Hepatocyte (in vitro differentiated cells): ENCODE measurements at places on chromosomes 7 and 10. TPM values are rescaled to one million over a fixed set of nuclear protein-coding genes. Genes with fewer than 3 reads are reported as not detected.

GRCh38 chr7:131618391-131618790 lies 62.0 kb upstream of the PODXL start:
- H3K27ac ChIP-seq = no peak overlapping the region
- H3K4me1 ChIP-seq = peaks cover 27% of the 10 kb centered on the region
- no peaks in the 10 kb centered on the region for H3K36me3 ChIP-seq
- no peak for DNase-seq
- H3K27me3 ChIP-seq = no peaks in the 10 kb centered on the region

- no peaks in the 10 kb centered on the region for H3K36me3 ChIP-seq
- H3K27ac ChIP-seq = no peak overlapping the region
- no peaks in the 10 kb centered on the region for H3K27me3 ChIP-seq
- DNase-seq = no peak
These were observed 222.5 kb downstream of the PHF14 start for GRCh38 chr7:11196143-11196542.

- no peaks in the 10 kb centered on the region for H3K27me3 ChIP-seq
- peak; percentile 90 for DNase-seq
- H3K27ac ChIP-seq = peak within 1 kb of the TSS; percentile 88
- peaks cover 14% of the 10 kb centered on the region for H3K4me1 ChIP-seq
- H3K36me3 ChIP-seq = no peaks in the 10 kb centered on the region
These were observed at the start of gene CALD1 for GRCh38 chr7:134778941-134779740. TSS of gene CALD1 (plus strand) at chr7:134779634. CDS start at chr7:134867734, 88,100 bp downstream.

- H3K27ac ChIP-seq = no peak overlapping the region
- peak; percentile 84 for DNase-seq
- H3K36me3 ChIP-seq = no peaks in the 10 kb centered on the region
- no peak overlapping the region for H3K4me3 ChIP-seq
- H3K4me1 ChIP-seq = peaks cover 39% of the 10 kb centered on the region
These were observed 34.4 kb upstream of the SLF2 start for GRCh38 chr10:100878291-100878910.

GRCh38 chr7:38681882-38682281 lies 50.7 kb upstream of the AMPH start:
- DNase-seq = no peak
- H3K4me3 ChIP-seq = no peak overlapping the region
- no peaks in the 10 kb centered on the region for H3K36me3 ChIP-seq
- H3K27me3 ChIP-seq = no peaks in the 10 kb centered on the region
- no peak overlapping the region for H3K27ac ChIP-seq
- no peaks in the 10 kb centered on the region for H3K4me1 ChIP-seq

- no peaks in the 10 kb centered on the region for H3K27me3 ChIP-seq
- no peaks in the 10 kb centered on the region for H3K36me3 ChIP-seq
- no peak for DNase-seq
- no peak overlapping the region for H3K4me3 ChIP-seq
These were observed 248.5 kb downstream of the SFMBT2 start for GRCh38 chr10:7162331-7162730.

DNA sequence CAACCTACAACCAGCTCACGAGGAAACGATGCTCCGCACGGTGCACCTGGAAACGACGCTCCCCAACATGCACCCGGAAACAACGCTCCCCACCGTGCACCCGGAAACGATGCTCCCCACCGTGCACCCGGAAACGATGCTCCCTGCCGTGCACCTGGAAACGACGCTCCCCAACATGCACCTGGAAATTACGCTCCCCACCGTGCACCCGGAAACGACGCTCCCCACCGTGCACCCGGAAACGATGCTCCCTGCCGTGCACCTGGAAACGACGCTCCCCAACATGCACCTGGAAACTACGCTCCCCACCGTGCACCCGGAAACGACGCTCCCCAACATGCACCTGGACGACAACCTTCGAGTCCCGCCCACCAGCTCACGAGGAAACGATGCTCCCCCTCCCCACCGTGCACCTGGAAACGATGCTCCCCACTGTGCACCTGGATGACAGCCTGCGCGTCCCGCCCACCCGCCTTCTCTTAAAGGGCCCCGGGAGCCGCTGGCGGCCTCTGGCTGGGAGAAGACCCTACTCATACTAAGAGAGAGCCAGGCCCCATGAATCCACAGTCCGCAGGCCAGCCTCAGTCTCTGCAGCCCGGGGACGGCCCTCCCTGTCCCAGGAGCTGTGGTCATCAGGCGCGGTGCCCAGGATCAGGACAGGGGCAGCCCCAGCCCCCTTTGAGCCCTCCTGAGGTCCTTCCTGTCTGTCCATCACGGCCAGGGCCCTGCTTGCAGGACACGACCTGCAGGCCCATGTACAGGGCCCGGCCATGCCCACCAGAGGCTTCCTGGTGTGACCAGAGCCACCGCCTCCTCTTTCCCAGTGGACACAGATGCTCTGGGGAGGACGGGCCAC lies 98.3 kb downstream of the PDGFA start:
- no peaks in the 10 kb centered on the region for H3K4me1 ChIP-seq
- H3K36me3 ChIP-seq = no peaks in the 10 kb centered on the region
- DNase-seq = no peak

DNA sequence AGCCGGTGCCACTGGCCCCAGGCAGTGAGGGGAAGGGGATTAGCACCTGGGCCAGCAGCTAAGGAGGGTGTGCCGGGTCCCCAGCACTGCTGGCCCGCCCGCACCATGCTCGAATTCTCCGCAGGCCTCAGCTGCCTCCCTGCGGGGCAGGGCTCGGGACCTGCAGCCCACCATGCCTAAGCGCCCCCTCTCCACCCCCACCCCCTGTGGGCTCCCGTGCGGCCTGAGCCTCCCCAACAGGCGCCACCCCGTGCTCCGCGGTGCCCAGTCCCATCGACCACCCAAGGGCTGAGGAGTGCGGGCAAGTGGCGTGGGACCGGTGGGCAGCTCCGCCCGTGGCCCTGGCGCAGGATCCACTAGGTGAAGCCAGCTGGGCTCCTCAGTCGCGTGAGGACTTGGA lies 144.8 kb upstream of the CDCA7L start:
- no peak for DNase-seq
- H3K27me3 ChIP-seq = no peaks in the 10 kb centered on the region
- no peak overlapping the region for H3K27ac ChIP-seq
- H3K4me1 ChIP-seq = no peaks in the 10 kb centered on the region

DNA sequence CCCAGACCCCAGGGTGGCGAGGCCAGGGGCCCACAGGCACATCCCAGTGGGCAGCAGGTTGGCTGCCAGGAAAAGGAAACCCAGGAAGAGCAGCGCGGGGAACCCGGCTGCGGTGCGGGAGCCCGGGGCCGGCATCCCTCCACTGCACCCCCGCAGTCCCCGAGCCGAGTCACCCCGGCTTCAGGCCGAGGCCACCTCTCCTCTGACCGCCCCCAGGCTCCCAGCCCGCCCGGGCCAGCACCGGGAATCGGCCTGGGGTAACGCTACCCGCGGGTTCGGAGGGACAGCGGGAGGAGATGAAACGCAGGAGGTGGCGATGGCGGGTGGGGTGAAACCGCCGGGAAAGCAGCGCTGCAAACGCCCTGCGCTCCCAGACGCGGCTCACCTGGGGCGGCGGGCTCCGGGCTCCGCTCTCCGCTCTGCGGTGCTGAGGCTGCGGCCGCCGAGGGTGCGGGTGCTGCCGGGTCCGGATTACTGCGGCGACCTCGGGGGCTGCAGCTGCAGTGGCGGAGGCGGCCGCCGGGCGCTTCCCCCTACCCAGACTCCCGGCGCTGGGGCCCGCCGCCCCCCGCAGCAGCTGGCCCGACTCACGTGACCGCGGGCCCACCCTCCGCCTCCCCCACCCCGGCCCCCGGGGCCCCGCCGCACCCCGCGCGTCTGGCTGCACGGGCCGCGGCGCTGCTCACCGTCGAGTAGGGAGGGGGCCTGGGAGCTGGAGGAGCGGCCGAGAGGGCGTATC lies at the start of gene SCRN1:
Gene SCRN1, minus strand, starts transcription at position 545 of the 739 bp plus-strand sequence. CDS start 20,734 bp downstream, outside the sequence.
- peak within 1 kb of the TSS; percentile 88 for H3K27ac ChIP-seq
- H3K4me1 ChIP-seq = peaks cover 9% of the 10 kb centered on the region
- no peaks in the 10 kb centered on the region for H3K27me3 ChIP-seq
- H3K4me3 ChIP-seq = peak within 1 kb of the TSS; percentile 86
- DNase-seq = peak; percentile 84

DNA sequence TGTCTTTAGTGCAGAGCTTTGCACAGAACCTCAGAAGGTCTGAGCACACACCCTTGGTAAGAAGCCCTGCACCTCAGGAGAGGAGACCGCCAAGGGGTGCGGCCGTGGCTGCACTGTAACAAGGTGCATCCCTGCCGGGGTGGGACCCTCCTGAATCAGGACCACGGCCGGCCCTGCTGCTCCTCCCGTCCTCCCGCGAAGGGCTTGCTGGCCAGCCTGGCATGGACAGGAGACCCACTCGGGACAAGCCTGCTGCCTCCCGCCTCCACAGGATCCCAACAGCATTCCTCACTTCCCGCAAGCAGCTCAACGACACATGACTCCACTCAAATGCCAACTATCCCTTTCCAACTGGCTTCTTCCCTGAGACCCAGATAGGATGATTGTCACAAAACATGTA lies 12.8 kb downstream of the WDR86 start:
- DNase-seq = no peak
- no peaks in the 10 kb centered on the region for H3K36me3 ChIP-seq
- H3K4me3 ChIP-seq = no peak overlapping the region

DNA sequence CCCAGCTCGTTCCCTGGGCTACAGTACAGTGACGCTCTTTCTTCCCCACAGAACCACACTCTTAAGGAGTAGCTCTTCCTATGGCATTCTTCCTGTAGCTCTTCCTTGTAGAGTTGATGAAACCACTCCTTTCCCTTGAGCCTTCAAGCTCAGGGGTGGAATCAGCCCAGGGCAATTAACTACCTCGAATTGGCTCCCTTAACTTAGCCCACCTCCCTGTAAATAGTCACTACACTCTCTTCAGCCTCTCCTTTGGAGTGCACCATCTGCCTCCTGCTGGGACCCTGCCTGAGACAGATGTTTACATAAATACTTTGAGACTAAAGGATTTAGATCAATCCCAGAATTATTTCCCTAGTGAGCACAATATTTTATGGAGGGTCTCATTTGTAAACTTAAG lies 537.8 kb upstream of the AUTS2 start:
- no peaks in the 10 kb centered on the region for H3K4me1 ChIP-seq
- H3K27ac ChIP-seq = no peak overlapping the region
- no peaks in the 10 kb centered on the region for H3K36me3 ChIP-seq
- no peaks in the 10 kb centered on the region for H3K27me3 ChIP-seq
- no peak overlapping the region for H3K4me3 ChIP-seq
- no peak for DNase-seq

- H3K36me3 ChIP-seq = no peaks in the 10 kb centered on the region
- no peak overlapping the region for H3K4me3 ChIP-seq
- no peak overlapping the region for H3K27ac ChIP-seq
- DNase-seq = no peak
These were observed 40.4 kb downstream of the AP5Z1 start for GRCh38 chr7:4815609-4816418.

DNA sequence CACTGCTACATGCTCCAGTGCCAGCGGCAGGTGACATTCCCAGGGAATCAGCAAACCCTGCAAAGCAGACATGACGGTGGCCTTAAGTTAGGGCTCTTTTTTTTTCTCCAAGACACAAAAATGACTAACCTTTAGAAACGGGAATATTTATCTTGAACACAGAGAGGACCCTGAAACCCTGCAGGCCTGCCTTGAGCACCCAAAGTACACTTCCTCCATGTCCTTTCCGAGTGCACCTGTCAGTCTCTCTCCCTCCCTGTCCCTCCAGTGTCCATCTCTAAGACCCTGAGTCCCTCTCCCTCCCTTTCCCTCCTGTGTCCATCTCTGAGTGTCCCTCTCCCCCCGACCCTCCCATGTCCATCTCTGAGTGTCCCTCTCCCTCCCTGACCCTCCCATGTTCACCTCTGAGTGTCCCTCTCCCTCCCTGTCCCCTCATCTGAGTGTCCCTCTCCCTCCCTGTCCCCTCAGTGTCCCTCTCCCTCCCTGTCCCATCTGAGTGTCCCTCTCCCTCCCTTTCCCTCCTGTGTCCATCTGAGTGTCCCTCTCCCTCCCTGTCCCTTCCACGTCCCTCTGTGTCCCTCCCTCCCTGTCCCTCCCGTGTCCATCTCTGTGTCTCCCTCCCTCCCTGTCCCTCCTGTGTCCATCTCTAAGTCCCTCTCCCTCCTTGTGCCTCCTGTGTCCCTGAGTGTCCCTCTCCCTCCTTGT lies 51.2 kb upstream of the CAMK2B start:
- no peak overlapping the region for H3K27ac ChIP-seq
- no peaks in the 10 kb centered on the region for H3K36me3 ChIP-seq
- no peaks in the 10 kb centered on the region for H3K4me1 ChIP-seq
- no peak for DNase-seq
- H3K27me3 ChIP-seq = no peaks in the 10 kb centered on the region

- no peaks in the 10 kb centered on the region for H3K36me3 ChIP-seq
- no peak for DNase-seq
- H3K4me3 ChIP-seq = no peak overlapping the region
- H3K4me1 ChIP-seq = no peaks in the 10 kb centered on the region
- H3K27me3 ChIP-seq = no peaks in the 10 kb centered on the region
- no peak overlapping the region for H3K27ac ChIP-seq
These were observed 17.0 kb upstream of the ORAI2 start for GRCh38 chr7:102416406-102416805.

GRCh38 chr10:109504401-109504800 lies 418.9 kb downstream of the XPNPEP1 start:
- no peaks in the 10 kb centered on the region for H3K4me1 ChIP-seq
- H3K4me3 ChIP-seq = no peak overlapping the region
- H3K36me3 ChIP-seq = no peaks in the 10 kb centered on the region

GRCh38 chr7:140611641-140612040 lies 29.0 kb downstream of the DENND2A start:
- H3K27ac ChIP-seq = no peak overlapping the region
- H3K4me1 ChIP-seq = no peaks in the 10 kb centered on the region
- DNase-seq = no peak
- no peaks in the 10 kb centered on the region for H3K36me3 ChIP-seq

The OPN1SW gene
- total RNA-seq = not detected in 2 replicates

The CFAP46 gene
- 1.6 and 2.4 TPM in 2 replicates for total RNA-seq

The FFAR4 gene
- 0.16 TPM in 1 of 2 replicates, not detected in the other for total RNA-seq

The AGR2 gene
- total RNA-seq = 117 and 178 TPM in 2 replicates
